ENCODE measurements at places on chromosomes 1 and 21.

- no peak for DNase-seq
Observed at GRCh38 chr1:98920441-98921110, 84.1 kb downstream of the PLPPR5 start.

DNA sequence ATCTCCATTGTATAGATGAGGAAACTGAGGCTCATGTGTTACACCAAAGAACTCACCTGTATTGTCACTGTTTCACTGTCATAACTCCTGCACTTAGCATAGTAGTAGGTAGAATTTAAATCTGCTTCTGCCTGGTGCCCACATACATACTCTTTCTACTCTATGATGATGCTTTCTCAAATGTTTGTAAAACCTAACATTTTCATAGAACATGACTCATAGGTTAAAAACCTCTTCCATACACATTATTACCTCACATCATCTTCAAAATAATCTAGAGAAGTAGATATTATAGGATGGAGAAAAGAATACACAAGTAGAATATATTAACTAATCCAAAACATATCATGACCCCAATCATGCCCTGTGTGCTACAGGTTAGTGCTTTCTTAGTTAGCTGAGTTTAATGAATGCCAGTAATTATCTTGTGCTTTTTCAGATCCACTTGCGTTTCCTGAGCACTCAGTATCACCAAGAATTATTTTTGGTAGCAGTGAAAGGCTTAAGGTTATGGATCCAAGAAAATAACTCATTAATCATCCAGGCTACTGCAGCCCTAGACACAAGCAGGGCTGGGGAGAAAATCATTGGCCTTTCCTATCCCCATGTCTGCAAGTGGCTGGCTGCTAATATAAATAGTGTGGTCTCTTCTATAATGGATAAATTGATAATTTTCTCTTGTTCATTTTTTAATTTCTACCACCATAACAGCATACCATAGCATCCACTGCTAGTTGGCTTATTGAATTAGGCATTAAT lies 156.9 kb downstream of the LRRC40 start:
- no peak for DNase-seq

DNA sequence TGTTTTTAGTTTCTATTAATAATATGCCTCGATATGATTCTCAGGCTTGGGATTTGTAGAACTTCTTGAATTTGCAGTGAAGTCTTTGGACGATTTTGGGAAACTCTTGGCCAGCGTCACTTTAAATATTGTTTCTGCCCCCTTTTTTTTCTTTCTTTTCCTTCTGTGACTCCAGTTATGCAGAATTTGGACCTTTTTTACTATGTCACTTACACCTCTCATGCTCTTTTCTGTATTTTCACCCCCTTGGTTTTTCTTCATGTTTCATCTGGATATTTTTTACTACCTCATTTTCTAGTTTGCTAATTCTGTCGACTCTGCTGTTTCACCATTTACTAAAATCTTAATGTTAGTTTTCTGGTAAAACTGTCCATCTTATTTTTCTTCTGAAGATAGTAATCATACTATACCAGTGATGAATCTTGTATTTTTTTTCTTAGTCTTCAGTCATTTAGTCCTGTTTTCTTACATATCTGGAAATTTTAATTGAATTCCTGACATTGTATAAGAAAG lies 173.6 kb downstream of the DHRS3 start:
- no peak for DNase-seq

GRCh38 chr1:39694026-39694425 lies 2.8 kb upstream of the HPCAL4 start:
- DNase-seq, result no peak

DNA sequence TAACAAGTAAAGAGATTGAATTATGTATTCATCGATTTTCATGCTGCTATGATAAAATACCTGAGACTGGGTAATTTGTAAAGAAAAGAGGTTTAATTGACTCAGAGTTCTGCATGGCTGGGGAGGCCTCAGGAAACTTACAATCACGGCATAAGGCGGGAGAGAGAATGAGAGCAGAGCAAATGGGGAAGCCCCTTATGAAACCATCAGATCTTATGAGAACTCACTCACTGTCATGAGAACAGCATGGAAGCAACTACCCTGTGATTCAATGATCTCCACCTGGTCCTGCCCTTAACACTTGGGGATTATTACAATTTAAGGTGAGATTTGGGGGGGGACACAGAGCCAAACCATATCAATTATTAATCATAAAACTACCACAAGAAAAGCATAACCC lies 3.3 kb upstream of the GBP3 start:
- no peak for DNase-seq

- DNase-seq, result no peak
Observed at GRCh38 chr1:2230781-2231531, 2.8 kb downstream of the SKI start.

- DNase-seq, result no peak
Observed at GRCh38 chr1:53145942-53146708, 3.7 kb upstream of the SLC1A7 start.
